ENCODE measurements at places on chromosomes 12 and 14.

DNA sequence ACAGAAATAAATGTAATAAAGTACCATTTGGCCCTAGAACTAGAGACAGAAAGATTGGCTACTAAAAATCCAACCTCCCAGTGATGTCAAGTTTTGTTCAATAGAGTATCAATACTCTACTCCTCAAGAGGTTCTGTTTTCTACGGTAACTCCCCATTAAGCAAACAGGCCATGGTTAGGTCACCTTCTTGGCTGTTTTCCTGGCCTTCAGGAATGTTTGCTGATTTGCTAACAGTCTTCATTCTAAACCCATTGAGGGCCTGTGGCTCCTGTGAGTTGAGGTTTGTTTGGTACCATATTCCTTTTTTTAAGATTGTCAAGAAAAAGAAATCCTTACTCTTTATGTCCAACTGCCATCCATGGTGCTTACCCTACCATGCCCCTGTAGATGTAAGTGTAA lies 1022.0 kb upstream of the TMEM132C start:
- H3K36me3 ChIP-seq: no peaks in the 10 kb centered on the region
- no peak overlapping the region for H3K27ac ChIP-seq
- H3K4me1 ChIP-seq: no peaks in the 10 kb centered on the region
- DNase-seq: no peak
- H3K27me3 ChIP-seq: no peaks in the 10 kb centered on the region

- no peaks in the 10 kb centered on the region for H3K36me3 ChIP-seq
- no peak overlapping the region for H3K4me3 ChIP-seq
- DNase-seq: no peak
- H3K27ac ChIP-seq: no peak overlapping the region
- no peaks in the 10 kb centered on the region for H3K4me1 ChIP-seq
Measured at GRCh38 chr14:51613416-51613815, 38.3 kb upstream of the FRMD6 start.

GRCh38 chr12:103442822-103443221 lies 52.9 kb downstream of the C12orf42 start:
- H3K36me3 ChIP-seq: no peaks in the 10 kb centered on the region
- H3K27me3 ChIP-seq: no peaks in the 10 kb centered on the region
- no peak overlapping the region for H3K4me3 ChIP-seq
- peak overlapping the region; percentile 46 for H3K27ac ChIP-seq
- peaks cover 8% of the 10 kb centered on the region for H3K4me1 ChIP-seq
- no peak for DNase-seq

DNA sequence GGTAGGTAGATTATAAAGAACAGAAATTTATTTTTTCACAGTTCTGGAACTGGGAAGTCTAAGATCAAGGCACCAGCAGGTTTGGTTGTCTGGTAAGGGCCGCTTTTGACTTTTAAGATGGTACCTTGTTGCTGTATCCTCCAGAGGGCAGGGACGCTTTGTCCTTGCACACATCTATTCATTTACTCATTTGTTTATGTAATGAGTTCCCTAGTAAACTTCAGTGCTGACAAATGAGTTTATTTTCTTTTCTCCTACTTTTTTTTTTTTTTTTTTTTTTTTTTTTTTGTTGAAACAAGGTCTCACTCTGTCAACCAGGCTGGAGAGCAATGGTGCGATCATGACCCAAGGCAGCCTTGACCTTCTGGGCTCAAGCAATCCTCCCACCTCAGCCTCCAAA lies 195.7 kb downstream of the FBXL14 start:
- H3K27me3 ChIP-seq: no peaks in the 10 kb centered on the region
- no peak overlapping the region for H3K27ac ChIP-seq
- no peaks in the 10 kb centered on the region for H3K36me3 ChIP-seq
- H3K4me1 ChIP-seq: no peaks in the 10 kb centered on the region
- no peak overlapping the region for H3K4me3 ChIP-seq

DNA sequence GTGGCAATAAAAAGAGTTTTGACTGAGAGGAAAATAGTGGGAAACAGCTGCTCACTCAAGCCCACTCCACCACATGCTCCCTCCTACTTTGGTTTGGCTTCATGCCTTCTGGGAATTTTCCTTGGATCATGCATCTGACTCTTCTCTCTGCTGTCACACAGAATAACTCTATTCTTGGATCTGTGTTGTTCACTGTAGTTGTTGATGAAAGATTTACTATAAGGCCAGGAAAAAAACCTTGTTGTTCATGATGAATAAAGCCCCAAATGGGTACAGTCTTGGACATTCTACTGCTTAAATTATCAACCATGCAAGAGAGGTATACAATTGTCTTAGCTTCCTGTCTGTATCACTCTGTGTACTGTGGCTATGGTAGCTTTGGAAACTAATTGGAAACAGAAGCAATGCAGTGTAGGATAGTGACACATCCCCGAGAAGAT lies 70.5 kb downstream of the TMX1 start:
- DNase-seq: no peak
- no peaks in the 10 kb centered on the region for H3K27me3 ChIP-seq
- no peaks in the 10 kb centered on the region for H3K36me3 ChIP-seq

DNA sequence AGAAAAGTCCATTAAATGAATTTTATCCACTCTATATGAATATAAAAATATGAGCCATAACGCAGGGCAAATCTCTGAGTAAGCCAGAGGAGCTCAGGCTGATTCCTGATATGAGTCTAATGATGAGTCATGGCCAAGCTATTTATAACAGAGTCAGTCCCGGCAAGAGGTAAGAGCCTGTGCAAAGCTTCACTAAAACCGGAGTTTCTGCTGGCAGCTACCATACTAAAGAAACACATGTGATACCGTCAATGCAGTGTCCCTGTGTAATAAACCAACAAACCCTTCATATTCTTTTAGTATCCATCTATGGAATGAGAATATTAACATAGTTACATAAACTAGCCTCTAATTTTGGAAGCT lies 319.4 kb downstream of the KCNC2 start:
- DNase-seq: no peak
- no peaks in the 10 kb centered on the region for H3K4me1 ChIP-seq
- no peaks in the 10 kb centered on the region for H3K36me3 ChIP-seq
- no peak overlapping the region for H3K4me3 ChIP-seq
- H3K27me3 ChIP-seq: no peaks in the 10 kb centered on the region

- H3K27ac ChIP-seq: no peak overlapping the region
- H3K4me1 ChIP-seq: no peaks in the 10 kb centered on the region
- no peaks in the 10 kb centered on the region for H3K27me3 ChIP-seq
- no peak for DNase-seq
Measured at GRCh38 chr12:12133259-12133658, 62.5 kb downstream of the BCL2L14 start.

DNA sequence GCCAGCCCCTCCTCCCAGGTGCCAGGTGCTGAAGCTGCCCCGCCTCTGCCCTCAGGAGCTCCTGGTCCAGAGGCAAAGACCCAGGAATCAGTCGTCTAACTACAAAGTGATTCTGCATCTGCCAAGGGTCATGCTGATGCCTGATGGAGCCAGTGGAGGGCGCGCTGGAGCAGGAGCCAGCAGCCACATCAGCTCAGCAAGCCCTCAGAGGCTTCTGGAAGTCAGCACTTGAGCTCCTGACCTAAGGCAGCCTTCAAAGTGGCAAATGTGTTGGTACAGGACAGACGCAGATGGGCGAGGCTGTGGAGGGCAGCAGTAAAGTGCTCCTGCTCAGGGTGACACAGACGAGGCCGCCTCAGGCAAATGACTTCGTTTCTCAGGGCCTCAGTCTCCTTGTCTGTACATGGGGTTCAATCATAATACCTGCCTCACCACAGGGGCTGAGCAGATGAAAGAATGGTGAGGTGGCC lies 10.9 kb downstream of the C12orf43 start:
- H3K27me3 ChIP-seq: no peaks in the 10 kb centered on the region
- H3K4me3 ChIP-seq: no peak overlapping the region
- peak; percentile 46 for DNase-seq
- no peak overlapping the region for H3K27ac ChIP-seq
- H3K4me1 ChIP-seq: no peaks in the 10 kb centered on the region
- peaks cover 66% of the 10 kb centered on the region for H3K36me3 ChIP-seq

- H3K4me1 ChIP-seq: no peaks in the 10 kb centered on the region
- H3K4me3 ChIP-seq: no peak overlapping the region
- no peaks in the 10 kb centered on the region for H3K27me3 ChIP-seq
- DNase-seq: no peak
Measured at GRCh38 chr14:33516898-33517436, 433.9 kb downstream of the EGLN3 start.

GRCh38 chr12:66321435-66321834 lies 19.1 kb downstream of the HELB start:
- no peaks in the 10 kb centered on the region for H3K27me3 ChIP-seq
- peaks cover 83% of the 10 kb centered on the region for H3K36me3 ChIP-seq
- no peak overlapping the region for H3K27ac ChIP-seq
- DNase-seq: no peak
- no peak overlapping the region for H3K4me3 ChIP-seq
- H3K4me1 ChIP-seq: no peaks in the 10 kb centered on the region

All from CD4-positive, alpha-beta T cell (primary cell).